ENCODE measurements at places on chromosomes 2 and 18. TPM values are rescaled to one million over a fixed set of nuclear protein-coding genes. Genes with fewer than 3 reads are reported as not detected.

DNA sequence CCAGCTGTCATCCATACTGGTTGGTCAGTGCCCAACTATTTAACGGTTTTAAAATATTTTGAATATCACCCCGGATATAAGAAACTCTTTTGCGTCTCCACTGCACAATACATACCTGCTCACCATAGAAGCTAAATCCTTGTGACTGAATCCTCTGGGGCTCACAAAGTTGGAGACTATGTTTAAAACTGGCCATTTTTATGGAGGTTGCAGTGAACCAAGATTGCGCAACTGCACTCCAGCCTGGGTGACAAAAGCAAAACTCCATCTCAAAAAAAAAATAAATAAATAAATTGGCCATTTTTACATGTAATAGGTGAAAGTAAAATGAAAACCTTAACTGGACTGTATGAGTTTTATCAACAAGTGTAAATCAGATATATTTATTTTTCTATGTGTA lies 55.6 kb upstream of the TMEM17 start:
- DNase-seq = no peak

DNA sequence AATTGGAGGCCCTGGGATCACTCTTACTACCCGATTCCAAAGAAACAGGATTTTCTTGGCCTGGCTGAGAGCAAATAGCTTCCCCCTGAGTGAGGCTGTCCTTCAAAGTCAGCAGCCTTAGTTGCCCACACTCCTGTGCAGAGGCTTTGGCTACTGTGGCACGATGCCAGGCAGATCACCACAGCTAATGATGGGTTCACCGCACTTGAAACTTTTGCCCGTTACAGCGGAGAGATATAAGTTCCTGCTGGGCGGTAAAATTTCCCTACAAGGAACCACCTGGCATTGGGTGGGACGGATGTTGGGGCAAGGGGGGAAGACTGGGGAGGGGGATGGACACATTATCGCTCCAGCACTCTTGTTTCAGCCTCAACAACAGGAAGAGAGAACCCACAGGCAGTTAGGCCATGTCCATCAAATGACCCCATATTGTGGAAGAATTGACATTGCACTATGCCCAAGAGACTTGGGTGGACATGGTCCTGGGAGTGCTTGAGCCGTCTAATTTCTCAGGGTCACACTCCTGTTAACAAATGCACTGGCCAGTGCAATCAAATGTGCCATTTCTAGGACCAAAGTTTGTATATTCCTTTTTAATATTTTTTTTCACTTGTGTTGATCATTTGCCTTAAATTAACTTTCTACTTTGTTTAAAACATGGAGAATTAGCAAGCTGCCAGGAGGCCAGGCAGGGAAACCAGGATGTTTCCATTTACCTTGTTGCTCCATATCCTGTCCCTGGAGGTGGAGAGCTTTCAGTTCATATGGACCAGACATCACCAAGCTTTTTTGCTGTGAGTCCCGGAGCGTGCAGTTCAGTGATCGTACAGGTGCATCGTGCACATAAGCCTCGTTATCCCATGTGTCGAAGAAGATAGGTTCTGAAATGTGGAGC lies 4.4 kb downstream of the IL1B start:
- DNase-seq = no peak

GRCh38 chr2:241363426-241363825 lies 7.3 kb downstream of the FARP2 start:
- no peak for DNase-seq

DNA sequence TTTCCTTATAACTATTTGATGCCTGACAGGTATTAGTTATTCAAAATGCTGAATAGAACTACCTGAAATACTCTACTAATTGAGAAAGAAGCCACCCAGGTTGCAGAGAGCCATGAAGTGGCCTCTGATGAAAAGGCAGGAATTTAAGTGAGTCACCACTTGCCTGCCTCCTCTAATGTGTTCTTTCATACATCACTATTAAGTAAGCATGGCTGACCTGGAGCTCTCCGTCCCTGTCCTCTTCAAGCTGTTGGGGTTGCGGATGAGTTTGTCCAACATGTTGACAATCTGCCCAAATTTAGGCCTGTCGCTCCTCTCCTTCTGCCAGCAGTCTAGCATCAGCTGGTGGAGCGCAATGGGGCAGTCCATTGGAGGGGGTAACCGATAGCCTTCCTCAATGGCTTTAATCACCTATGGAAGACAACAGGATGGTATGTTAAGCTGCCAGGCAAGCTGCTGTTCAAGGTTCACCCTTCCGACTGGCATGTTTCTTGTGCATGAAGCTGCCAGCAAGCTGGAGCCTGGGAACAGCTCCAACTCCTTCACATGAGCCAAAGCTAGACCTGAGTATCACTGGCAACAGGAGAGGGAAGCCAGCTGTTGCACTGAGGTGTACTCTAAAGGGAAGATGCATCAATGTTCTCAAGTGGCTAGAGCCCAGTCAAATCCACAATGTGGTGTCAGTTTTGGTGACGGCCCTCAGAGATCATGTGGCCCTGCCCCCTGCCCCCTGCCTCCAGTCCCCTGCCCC lies 142.2 kb downstream of the EPHA4 start:
- no peak for DNase-seq

- DNase-seq = no peak
Measured at GRCh38 chr2:54353216-54353615, 97.2 kb upstream of the TSPYL6 start.

DNA sequence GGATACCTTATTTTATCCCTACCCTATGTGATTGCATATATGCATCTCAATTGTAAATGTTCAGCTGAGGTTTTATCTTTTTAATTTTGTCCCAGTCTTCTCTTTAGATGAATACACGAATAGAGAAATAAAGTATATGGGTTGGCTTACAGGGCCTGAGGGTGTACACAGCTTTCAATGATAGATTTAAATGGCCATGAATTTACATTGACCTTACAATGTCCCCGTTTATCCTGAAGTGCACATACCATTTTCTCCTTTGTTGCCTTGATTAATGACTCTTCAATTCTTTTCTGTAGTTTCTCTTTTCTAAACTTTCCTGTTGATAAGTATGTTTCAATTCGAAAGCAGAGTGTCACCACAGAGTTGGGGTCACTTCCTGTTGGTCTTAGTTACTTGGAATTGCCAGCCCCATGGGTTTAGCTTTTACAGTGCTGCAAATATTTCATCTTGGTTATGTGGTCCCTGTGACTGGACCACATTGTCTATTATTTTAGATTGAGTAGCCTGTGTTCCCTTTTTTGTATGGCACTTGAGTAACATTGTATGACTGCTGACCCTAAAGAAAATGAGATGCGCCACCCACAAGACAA lies 1616.3 kb upstream of the ACVR2A start:
- DNase-seq = no peak

AKAIN1 gene
- not detected for polyA plus RNA-seq

ATP6V1C2 gene
- polyA plus RNA-seq = 0.06 TPM
